ENCODE measurements at places on chromosomes 11 and 22. TPM values are rescaled to one million over a fixed set of nuclear protein-coding genes. Genes with fewer than 3 reads are reported as not detected.

Gene OTOG
- not detected for total RNA-seq

Gene DDX25
- total RNA-seq: not detected

Gene MRGPRF
- total RNA-seq: not detected

Gene GPHA2
- 0.46 TPM for total RNA-seq

Gene BDNF
- total RNA-seq: not detected

Gene RFPL3
- not detected for total RNA-seq

Gene SOX6
- total RNA-seq: not detected

DNA sequence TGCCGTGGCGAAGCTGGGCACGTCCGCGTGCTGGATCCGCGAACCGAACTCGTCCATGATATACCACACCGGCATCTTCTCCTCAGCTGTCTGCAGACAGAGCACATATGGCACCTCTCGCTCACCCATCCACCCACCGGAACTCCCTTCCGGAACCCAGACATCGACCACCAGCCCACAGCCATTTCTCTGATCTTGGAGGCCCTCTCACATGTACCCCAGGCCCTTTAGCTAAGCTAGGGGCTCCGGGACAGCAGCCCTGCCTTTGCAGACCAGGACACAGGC lies 7.1 kb downstream of the TTLL12 start:
- no peak overlapping the region for H3K4me3 ChIP-seq
- H3K27me3 ChIP-seq: no peaks in the 10 kb centered on the region
- peaks cover 33% of the 10 kb centered on the region for H3K36me3 ChIP-seq
- H3K4me1 ChIP-seq: peaks cover 9% of the 10 kb centered on the region

GRCh38 chr11:110339456-110340250 lies 43.2 kb upstream of the RDX start:
- DNase-seq: no peak
- H3K4me3 ChIP-seq: no peak overlapping the region
- H3K4me1 ChIP-seq: peaks cover 28% of the 10 kb centered on the region
- H3K36me3 ChIP-seq: peaks cover 7% of the 10 kb centered on the region
- no peak overlapping the region for H3K27ac ChIP-seq

DNA sequence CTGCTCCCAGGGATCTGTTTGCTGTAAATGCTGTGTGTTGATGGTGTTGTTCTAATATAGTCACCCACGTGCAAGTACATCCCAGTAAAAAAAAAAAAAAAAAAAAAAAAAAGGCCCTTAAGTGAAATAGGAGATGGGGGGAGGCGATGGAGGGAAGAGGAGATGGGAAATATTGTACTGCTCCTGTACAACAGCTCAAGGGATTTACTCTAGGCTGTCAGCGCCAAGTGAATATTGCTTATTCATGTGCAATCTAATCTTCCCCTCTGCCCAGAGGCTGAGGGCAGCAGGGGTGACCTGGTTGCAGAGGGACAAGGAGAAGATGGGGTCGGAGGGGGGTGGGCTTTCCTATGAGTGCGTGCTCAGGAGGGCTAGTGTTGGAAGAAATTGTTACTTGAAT lies 206.2 kb upstream of the CADM1 start:
- H3K27me3 ChIP-seq: peaks cover 4% of the 10 kb centered on the region
- no peak overlapping the region for H3K27ac ChIP-seq
- peaks cover 3% of the 10 kb centered on the region for H3K4me1 ChIP-seq
- H3K4me3 ChIP-seq: no peak overlapping the region

GRCh38 chr11:44755556-44756523 lies 29.1 kb downstream of the TSPAN18 start:
- no peak overlapping the region for H3K4me3 ChIP-seq
- H3K27ac ChIP-seq: no peak overlapping the region
- no peak for DNase-seq
- H3K27me3 ChIP-seq: no peaks in the 10 kb centered on the region

DNA sequence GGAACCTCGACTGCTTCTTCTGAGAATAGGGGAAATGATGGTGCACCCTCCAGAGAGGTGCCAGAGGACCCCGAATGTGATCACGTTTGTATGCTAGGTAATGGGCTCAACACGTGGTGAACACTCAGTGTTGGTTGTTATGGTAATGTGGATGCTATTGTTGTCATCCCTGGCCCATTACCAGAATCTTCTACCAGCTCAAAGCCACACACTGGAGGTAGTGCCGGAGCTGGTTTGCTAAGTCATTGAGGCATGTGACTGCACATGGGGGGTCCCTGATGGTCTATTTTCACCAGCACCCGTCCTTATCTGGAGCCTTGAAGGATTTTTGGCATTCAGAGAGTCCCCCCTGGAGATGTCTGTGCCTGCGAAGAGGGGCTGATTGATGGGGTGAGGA lies 119.1 kb upstream of the CD82 start:
- no peaks in the 10 kb centered on the region for H3K36me3 ChIP-seq
- DNase-seq: no peak
- no peak overlapping the region for H3K4me3 ChIP-seq
- H3K27me3 ChIP-seq: peaks cover 8% of the 10 kb centered on the region
- H3K4me1 ChIP-seq: no peaks in the 10 kb centered on the region
- H3K27ac ChIP-seq: no peak overlapping the region

DNA sequence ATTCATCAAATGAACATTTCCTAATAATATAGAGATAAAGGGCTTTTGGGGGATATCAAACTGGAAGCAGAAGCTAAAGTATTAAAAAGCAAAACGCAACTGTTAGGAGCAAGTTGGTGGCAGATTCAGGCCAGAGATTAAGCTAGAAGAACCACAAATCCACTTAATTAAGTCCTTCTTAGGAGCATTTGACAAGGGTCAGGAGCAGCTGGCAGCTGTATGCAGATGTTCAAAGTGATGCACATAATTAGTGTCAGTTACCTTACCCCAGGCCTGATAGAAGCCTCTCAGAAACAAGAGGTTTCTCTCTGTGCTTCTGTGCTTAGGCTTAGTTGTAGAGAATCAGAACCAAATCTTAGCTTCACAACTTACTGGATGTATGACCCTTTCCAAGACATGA lies 546.5 kb upstream of the ANO5 start:
- no peaks in the 10 kb centered on the region for H3K27me3 ChIP-seq
- no peak overlapping the region for H3K27ac ChIP-seq
- no peak overlapping the region for H3K4me3 ChIP-seq
- H3K4me1 ChIP-seq: no peaks in the 10 kb centered on the region
- no peaks in the 10 kb centered on the region for H3K36me3 ChIP-seq

- no peak overlapping the region for H3K27ac ChIP-seq
- DNase-seq: no peak
- H3K36me3 ChIP-seq: no peaks in the 10 kb centered on the region
- H3K4me3 ChIP-seq: no peak overlapping the region
- peaks cover 12% of the 10 kb centered on the region for H3K27me3 ChIP-seq
- H3K4me1 ChIP-seq: no peaks in the 10 kb centered on the region
Measured at GRCh38 chr11:8315954-8316353, 52.3 kb upstream of the LMO1 start.

DNA sequence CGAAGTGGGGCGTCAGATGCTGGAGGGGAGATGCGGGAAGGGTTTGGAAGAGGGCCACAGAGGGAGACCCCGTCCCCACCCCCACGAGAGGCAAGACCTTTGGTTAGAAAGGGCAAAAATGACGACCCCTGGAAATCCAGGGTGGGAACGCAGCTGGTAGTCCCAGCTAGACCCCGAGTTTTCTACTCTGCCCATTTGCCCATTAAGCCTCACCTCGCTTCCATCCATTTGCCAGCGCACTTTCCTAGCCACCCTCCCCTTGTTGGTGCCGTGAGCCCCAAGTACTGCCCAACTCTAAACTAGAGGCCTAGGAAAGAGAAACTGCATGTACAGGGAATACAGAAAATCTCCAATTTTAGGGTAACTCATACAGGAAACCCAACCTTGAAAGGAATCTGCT lies 370 bp downstream of the DDX25 start:
- peaks cover 25% of the 10 kb centered on the region for H3K27me3 ChIP-seq
- H3K36me3 ChIP-seq: peaks cover 18% of the 10 kb centered on the region
- DNase-seq: no peak
- no peak overlapping the region for H3K27ac ChIP-seq

DNA sequence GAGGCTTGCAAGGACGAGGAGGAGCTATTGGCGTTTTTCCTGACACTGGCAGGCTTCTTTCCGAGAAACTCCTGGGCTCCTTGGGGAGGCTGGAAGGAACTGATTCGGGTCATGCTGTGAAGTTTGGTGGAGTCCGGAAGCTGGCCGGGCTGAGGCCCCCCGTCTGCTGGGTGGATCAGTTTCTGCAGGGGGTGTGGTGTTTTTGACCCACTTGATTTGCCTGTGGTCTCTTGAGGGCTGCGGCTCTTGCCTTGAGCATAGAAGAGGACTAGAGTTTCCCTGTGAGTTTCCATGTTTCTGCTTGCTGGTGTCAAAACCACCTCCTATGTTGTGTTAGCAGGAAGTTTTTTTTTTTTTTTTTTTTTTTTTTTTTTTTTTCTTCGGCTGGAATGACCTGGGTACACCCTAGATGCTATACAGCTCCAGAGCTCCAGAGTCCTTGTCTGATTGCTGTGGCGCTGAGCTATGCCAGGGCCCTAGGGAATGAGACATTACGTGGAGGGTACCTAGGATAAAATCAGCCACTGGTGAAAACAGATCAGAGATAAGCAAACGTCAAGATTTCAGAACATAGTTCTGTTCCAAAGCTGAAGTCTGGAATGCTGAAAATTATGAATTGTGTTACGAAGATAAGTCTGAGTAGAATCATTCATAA lies 728 bp downstream of the TBC1D22A start:
- no peaks in the 10 kb centered on the region for H3K27me3 ChIP-seq
- H3K27ac ChIP-seq: peak overlapping the region; percentile 97
- peaks cover 13% of the 10 kb centered on the region for H3K36me3 ChIP-seq
- peaks cover 65% of the 10 kb centered on the region for H3K4me1 ChIP-seq

DNA sequence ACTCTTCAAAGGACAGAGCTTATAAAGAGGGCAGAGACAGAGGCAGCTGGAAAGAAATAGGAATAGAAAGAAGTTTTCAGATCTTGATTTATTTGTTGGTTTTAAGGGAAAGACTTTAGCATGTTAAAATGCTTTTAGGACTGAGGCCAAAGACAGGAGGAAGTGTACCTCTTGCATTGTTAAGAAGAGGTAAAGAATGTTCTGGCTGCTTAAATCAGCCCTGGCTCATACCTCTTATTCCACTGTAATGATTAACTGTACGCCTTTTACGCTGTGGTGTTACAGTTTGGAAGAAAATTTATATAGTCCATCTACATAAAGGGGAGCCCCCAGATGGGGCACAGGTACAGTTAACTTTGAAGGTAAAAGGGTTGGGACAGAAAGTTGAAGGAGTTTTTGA lies 10.1 kb upstream of the MPZL2 start:
- H3K4me1 ChIP-seq: peaks cover 26% of the 10 kb centered on the region
- no peak overlapping the region for H3K27ac ChIP-seq
- H3K36me3 ChIP-seq: no peaks in the 10 kb centered on the region
- no peaks in the 10 kb centered on the region for H3K27me3 ChIP-seq

DNA sequence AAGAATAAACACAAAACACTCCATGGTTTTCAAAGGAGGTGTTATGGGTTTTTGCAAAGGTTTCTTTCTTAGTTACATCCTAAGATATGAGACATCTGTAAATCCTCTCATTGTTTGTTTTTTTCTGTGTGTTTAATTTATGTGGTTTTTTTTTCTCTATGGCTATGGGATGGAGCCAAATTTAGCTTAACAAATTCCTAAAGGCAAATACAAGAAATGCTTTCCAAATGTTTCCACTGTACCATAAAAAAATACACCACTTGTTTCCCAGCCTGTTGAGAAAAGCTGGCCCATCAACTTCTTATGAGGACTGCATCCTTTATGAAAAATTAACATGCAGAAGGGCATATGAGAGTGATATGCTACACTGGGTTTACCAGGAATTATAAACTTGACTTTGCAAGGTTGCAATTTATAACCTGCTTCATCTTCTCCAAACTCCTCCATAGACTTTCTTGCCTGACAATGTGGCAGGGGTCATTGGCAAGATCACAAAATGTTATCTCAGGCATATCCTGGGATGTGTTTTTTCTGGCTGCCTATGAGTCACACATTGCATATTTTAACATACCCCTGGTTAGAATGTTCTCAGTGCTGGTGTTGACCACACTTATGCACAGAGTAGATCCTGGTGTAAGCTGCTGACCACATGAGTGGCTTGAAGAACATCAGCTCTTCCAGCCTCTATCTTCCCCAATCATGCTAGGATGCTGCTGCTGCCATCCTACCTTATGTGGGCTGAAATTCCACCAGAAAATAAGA lies 137.6 kb upstream of the TTC12 start:
- H3K27ac ChIP-seq: no peak overlapping the region
- H3K27me3 ChIP-seq: peaks cover 15% of the 10 kb centered on the region
- no peak overlapping the region for H3K4me3 ChIP-seq
- H3K36me3 ChIP-seq: no peaks in the 10 kb centered on the region
- no peaks in the 10 kb centered on the region for H3K4me1 ChIP-seq

GRCh38 chr11:8261921-8262551 lies 1.6 kb downstream of the LMO1 start:
- H3K27ac ChIP-seq: no peak overlapping the region
- H3K36me3 ChIP-seq: no peaks in the 10 kb centered on the region
- no peak overlapping the region for H3K4me3 ChIP-seq
- peaks cover 11% of the 10 kb centered on the region for H3K4me1 ChIP-seq
- DNase-seq: no peak

- peaks cover 45% of the 10 kb centered on the region for H3K36me3 ChIP-seq
- H3K27me3 ChIP-seq: no peaks in the 10 kb centered on the region
- peak overlapping the region; percentile 84 for H3K4me3 ChIP-seq
- peak overlapping the region; percentile 81 for H3K27ac ChIP-seq
Measured at GRCh38 chr11:61966734-61967115, 709 bp downstream of the FTH1 start.

- H3K27me3 ChIP-seq: peaks cover 4% of the 10 kb centered on the region
- no peak for DNase-seq
- H3K27ac ChIP-seq: no peak overlapping the region
- no peaks in the 10 kb centered on the region for H3K36me3 ChIP-seq
- no peaks in the 10 kb centered on the region for H3K4me1 ChIP-seq
Measured at GRCh38 chr22:33232071-33232470, 173.9 kb upstream of the SYN3 start.

DNA sequence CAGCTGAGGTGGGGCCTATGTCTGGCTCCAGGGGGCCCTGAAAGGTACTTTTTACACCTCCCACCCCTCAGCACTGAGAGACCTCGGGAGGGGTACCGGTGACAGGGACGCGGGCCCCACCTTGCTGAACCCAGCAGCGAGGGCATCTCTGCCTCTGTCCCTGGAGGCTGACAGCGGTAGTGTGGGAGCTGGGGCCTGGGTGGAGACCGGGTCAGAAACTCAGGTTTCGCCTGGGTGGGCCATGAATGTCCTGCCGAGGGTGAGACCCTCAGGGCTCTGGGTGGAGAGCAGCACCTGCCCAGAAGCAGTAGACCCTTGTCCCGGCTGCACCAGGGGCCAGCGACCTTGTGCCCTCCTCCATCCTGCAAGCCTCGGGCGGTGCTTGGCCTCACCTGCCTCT lies 22.2 kb downstream of the PTDSS2 start:
- no peak for DNase-seq
- no peaks in the 10 kb centered on the region for H3K4me1 ChIP-seq
- no peaks in the 10 kb centered on the region for H3K36me3 ChIP-seq
- no peak overlapping the region for H3K27ac ChIP-seq
- H3K27me3 ChIP-seq: no peaks in the 10 kb centered on the region
- H3K4me3 ChIP-seq: no peak overlapping the region

DNA sequence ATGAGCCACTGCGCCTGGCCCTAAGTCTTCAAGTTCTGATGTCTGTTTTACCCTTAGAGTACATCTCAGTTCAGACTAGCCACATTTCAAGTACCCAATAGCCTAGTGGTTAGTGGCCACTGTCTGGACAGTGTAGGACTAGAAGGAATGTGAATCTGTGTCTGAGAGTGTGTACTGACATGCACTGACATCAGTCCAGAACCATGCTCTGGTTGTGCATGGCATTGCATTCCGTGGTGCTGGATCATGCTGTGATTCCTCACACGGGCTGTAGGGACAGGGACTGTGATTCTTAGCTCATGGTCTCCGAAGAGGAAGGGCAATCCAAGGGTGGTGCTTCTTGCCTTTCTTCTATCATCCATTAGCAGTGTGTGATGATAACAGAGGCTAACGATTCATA lies 41.1 kb downstream of the AMOTL1 start:
- H3K27ac ChIP-seq: no peak overlapping the region
- H3K27me3 ChIP-seq: peaks cover 2% of the 10 kb centered on the region
- H3K36me3 ChIP-seq: no peaks in the 10 kb centered on the region
- H3K4me3 ChIP-seq: no peak overlapping the region
